CD4-positive, alpha-beta T cell treated with Interleukin-2 at 100 ng/mL for 4 hours (primary cell): ENCODE measurements at places on chromosomes 3 and 15.

- DNase-seq = no peak
Observed at GRCh38 chr3:136708333-136708985, 43.7 kb downstream of the STAG1 start.

DNA sequence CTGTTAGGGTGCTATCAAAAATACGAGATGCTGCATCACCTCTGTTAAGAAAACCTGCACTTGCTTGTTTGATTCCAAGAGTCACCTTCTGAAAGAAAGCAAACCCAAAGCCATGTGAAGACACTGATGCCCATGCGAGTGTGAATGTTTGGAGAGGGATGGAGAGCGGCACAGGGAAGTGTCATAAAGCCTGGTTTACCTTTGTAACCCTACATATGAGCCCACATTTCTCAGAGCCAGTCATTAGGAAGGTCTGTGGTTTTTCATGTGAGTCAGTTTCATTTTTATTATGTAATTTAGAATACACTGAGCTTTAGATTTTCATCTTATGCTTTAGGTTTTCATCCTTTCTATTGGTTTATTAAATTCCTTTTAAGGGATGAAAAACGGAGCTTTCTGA, 896.8 kb downstream of the ROBO1 start:
- DNase-seq = no peak

- DNase-seq = no peak
Observed at GRCh38 chr3:14389716-14390115, 12.7 kb upstream of the SLC6A6 start.

- no peak for DNase-seq
Observed at GRCh38 chr3:61668317-61668864, 107.0 kb downstream of the PTPRG start.

DNA sequence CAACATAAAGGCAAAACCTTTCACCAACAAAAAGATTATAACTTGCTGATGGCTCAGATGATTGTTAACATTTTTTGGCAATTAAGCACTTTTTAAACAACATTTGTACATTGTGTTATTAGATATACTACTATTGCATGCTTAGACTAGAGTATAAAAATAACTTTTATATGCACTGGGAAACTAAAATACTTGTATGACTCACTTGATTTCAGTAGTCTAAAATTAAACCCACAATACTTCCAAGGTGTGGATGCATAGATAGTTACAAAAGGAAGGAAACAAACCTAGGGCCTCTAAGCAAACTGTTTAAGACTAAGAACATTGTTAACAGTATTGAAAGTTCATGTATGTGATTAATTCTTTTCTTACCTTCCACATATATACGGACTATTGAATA, 1521.5 kb downstream of the OTOL1 start:
- no peak for DNase-seq

DNA sequence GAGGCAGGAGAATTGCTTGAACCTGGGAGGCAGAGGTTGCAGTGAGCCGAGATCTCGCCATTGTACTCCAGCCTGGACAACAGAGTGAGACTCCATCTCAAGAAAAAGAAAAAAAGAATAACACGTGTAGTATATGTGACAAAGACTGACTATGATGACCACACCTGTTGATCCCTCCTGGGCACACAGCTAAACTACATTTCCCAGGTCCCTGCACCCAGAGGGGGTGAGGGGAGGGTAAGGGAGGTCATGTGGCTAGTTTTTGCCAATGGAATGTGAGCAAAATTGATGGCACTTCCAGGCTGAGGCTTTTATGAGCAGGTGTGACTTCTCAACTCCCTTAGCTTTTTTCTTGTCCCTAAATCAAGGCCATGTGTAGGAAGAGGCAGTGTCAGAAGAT, 58.2 kb downstream of the KLHL6 start:
- DNase-seq = no peak

- peak; percentile 68 for DNase-seq
Observed at GRCh38 chr15:74780523-74781430, 1.1 kb upstream of the CSK start.

DNA sequence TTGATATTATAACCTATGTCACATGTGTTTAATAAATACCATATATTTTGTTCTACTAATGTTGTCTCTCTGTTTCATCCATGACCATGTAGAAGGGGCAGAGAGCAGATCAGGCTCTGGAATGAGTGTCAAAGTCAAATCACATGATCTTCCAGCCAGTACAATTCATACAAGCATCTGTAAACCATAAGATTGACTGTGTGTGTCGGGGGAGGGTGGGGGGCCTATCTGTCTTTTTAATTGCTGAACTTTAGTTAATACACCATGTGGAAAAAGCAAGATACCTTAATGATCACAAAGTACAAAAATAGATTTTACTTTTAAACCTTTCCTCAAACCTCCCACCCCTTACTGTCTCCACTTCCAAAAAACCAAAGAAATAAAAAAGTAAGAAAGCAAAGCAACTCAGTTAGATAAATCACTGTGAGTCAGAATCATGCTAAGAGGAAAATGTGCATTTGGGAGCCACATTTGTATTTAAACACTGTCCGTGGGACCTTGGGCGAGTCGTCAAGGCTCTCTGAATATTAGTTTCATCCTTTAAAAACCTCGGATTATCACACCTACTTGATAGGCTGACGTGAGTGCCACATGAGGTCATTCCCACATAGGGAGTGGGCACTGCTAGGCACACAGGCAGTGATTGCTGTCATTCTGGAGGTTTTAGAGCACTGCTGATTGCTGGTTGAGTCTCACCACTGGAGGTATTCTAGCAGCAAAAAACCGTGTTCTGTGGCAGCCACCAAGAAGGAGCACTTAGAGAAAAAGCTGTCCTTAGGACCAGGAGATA, 21.0 kb upstream of the POLR2M start:
- no peak for DNase-seq

GRCh38 chr3:117483839-117484238, 774.3 kb downstream of the TUSC7 start:
- no peak for DNase-seq

- DNase-seq = no peak
Observed at GRCh38 chr3:16286751-16287543, 21.9 kb downstream of the OXNAD1 start.

GRCh38 chr15:82663186-82663600, 16.0 kb upstream of the CPEB1 start:
- DNase-seq = no peak

DNA sequence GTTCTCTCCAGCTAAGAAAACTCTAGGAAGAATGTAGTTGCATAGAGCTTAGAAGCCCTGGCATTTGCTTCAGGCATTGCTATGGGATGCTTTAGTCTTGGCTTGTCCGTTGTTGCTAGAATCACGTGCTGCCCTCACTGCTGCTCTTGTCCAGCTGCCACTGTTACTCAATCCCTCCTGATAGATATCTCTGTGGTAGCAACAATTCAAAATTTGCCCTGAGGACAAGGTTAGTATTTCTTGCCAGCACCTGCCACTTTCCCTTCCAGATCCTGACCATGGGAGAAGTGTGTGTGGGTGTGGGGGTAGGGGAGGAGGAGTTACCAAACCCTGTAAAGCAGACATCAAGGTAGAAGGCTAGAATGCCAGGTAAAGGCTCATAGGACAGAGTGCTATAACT, 113.8 kb downstream of the PPM1L start:
- DNase-seq = no peak

DNA sequence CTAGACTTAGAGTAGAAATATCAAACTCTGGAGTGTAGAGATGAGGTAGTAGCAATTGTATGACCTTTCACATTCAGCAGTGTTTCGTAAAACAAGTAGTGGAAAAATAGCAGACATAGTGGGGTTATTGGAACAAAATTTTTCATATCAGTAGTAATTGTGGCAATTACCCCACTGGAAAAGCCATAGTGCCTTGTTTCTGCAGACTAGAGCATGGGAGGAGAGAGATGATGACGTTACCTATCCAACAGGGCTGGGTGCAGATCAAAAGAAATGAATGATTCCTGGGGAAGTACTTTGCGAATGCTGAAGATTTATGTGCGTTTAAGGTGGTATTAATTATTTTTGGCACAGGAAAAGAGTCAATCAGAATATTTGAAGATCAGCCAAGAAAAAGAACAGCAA, 147.0 kb upstream of the LRRFIP2 start:
- no peak for DNase-seq

DNA sequence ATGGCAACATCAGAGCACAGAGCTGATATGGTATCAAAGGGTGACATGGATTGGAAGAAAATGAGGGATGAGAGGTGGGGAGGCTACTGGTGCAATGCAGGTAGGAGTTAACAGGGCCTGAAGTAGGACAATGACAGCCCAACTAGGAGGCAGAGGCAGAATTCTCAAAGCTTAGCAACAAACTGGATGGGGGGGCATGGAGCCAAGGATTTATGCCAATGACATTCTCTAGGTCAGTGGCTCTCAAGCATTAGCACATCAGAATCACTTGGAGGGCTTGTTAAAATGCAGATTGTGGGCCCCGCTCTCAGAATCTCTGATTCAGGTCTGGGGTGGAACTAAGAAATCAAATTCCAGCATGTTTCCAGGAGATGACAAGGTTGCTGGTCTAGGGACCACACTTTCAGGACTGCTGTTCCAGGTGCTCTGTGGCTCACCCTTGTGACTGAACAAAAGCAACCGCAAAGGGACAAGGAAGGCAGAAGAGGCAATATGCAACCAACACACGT, 98.0 kb upstream of the TNIK start:
- DNase-seq = no peak

DNA sequence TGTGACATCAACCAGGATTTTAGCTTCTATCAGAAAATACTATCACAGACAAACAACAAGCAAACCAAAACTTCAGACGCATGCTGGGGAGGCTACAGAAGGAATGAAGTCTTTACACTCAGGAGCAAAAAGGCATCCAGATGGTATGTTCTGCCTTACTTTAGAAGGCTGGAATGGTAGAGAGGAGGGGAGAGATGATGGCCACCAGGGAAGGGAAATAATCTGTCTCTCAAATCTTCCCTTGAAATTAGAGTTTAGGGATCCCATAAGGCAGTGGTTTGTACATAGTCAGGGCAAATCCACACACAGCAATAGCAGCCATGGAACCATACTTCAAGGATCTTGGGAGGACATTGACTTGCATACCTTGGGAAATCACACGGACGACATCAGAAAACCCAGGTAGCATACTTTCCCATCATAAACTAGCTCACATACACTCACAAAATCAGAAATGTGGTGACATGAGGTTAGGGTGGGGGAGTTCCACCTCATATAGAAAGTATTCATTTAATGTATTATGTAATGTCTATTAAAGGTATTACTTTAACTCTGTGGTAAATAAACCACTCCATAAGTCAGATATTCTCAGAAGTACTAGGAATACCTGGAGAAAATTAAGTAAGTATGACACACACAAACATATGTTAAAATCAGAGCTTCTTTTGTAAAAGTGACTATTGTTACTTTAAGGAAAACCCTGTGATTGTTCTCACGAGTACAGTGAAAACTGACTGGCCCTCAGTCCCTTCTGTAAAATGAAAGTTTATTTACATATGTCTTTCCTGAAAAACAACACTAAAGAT, 9.4 kb downstream of the BTLA start:
- DNase-seq = peak; percentile 51

- no peak for DNase-seq
Observed at GRCh38 chr3:181006541-181006940, 17.0 kb upstream of the DNAJC19 start.

- DNase-seq = no peak
Observed at GRCh38 chr3:143472731-143473523, 353.4 kb downstream of the CHST2 start.

DNA sequence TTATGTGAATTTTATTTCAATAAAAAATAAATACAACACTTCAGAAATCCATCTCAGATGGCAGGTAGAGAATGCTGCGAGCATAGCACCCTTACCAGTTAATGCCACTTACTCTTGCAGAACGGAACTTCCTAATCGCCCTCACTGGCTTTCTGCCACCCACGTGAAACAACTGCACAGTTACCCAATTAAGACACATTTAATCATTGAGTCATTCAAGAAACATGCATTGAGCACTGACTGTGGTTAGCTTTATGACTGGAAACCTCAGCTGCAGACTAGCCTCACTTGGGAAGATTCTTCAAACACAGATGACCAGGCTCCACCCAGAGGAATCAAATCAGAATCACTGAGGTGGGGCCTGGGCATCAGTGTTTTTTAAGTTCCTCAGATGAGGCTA, 5.6 kb upstream of the MFGE8 start:
- no peak for DNase-seq

GRCh38 chr3:9721700-9722060, 9.9 kb upstream of the BRPF1 start:
- no peak for DNase-seq

- DNase-seq = no peak
Observed at GRCh38 chr3:119672776-119673175, 4.4 kb downstream of the COX17 start.

DNA sequence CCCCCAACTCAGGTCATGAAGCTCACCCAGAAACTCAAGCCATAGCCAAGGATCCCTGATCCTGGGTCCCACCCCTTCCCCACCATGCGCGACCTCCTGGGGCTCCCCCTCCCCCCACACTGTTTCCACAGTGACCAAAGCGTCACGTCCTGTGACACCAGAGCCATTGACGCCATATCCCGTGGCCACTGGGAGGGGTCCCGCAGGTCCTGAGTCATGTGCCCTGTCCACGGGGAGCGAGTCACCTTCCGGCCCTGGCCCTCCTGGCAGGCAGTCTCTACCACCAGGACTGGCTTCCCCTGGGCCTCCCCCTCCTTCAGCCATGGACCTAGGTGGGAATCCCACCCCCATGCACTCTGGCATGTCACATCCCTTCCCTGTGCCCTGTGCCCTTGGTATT, 15.6 kb downstream of the SEMA3F start:
- no peak for DNase-seq

- DNase-seq = no peak
Observed at GRCh38 chr3:187830181-187830580, 84.9 kb upstream of the BCL6 start.

- DNase-seq = no peak
Observed at GRCh38 chr3:40021338-40021737, 211.9 kb downstream of the MYRIP start.

GRCh38 chr3:157067114-157067513, 92.8 kb downstream of the CCNL1 start:
- DNase-seq = peak; percentile 73

DNA sequence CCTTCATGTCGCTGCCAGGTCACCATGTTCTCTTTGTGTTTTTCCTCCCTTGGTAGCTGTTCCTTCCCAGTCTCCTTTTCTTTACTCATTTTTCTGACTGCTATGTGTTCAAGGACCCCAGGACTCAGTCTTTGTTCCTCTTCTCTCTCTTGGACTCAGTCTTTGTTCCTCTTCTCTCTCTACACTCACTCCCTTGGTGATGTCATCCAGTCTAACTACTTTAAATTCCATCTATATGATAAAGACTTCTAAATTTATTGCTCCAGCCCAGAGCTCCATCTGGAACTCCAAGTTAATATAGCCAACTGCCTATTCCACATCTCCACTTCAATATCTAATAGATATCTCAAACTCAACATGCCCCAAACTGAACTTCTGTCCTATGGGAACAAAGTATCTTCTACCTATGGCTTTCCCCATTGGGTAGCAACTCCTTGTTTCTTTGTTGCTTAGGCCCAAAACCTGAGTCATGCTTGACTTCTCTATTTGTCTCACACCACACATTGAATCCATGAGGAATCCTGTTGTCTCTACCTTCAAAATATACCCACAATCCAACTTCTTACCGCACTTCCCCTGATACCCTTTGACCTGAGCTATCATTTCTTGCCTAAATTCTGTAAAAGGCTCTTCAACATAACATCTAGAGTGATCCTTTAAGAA, 4.9 kb upstream of the DYNC1LI1 start:
- DNase-seq = no peak
